Lung (tissue), 17 donors: ENCODE measurements at places on chromosomes 2 and 18.

DNA sequence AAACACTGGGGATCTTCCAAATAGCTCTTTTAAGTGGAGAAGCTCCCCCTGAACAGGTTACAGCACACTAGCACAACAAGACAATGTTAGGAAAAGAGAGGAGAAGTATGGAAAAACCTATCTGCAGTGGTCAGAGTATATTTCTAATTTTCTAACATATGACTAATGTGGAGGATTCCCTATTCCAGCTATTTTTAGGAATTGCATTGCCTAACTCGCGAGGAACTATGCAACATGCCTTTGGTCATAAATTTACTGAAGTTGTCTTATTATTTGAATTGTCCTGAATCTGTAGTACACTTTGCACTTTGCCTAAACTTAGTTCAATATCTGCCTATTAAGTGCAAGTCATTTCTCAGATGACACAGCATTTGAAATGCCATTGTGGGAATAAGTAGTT, 381.4 kb downstream of the CCDC85A start:
- H3K27me3 ChIP-seq: no peaks in the 10 kb centered on the region
- no peak overlapping the region for H3K4me3 ChIP-seq
- no peaks in the 10 kb centered on the region for H3K4me1 ChIP-seq
- no peaks in the 10 kb centered on the region for H3K36me3 ChIP-seq
- no peak for DNase-seq

GRCh38 chr2:119718501-119719260, 39.7 kb downstream of the TMEM177 start:
- no peaks in the 10 kb centered on the region for H3K4me1 ChIP-seq
- H3K4me3 ChIP-seq: no peak overlapping the region
- no peak overlapping the region for H3K27ac ChIP-seq
- no peaks in the 10 kb centered on the region for H3K27me3 ChIP-seq
- H3K36me3 ChIP-seq: no peaks in the 10 kb centered on the region

- no peaks in the 10 kb centered on the region for H3K36me3 ChIP-seq
- H3K4me3 ChIP-seq: no peak overlapping the region
- H3K27me3 ChIP-seq: no peaks in the 10 kb centered on the region
- no peaks in the 10 kb centered on the region for H3K4me1 ChIP-seq
- no peak for DNase-seq
Measured at GRCh38 chr2:71919708-71920107, 228.0 kb downstream of the CYP26B1 start.

DNA sequence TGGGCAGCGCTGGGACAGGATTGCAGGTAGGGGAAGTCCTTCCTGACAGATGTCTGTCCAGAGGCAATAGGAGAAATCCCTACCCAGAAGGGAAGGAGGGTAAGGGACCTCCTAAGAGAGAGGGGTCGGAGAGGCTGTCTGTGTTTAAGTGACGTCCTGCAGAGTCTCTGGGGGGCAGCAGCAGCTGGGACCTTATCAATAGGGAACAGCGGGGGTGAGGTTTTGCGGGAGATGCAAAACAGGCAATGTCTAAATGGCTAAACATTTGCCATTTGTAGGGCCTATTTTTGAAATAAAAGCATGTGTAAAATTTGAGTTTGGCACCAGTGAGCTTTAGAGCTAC, 108.7 kb upstream of the HS6ST1 start:
- H3K4me3 ChIP-seq: no peak overlapping the region
- no peaks in the 10 kb centered on the region for H3K36me3 ChIP-seq
- no peaks in the 10 kb centered on the region for H3K27me3 ChIP-seq
- DNase-seq: no peak

DNA sequence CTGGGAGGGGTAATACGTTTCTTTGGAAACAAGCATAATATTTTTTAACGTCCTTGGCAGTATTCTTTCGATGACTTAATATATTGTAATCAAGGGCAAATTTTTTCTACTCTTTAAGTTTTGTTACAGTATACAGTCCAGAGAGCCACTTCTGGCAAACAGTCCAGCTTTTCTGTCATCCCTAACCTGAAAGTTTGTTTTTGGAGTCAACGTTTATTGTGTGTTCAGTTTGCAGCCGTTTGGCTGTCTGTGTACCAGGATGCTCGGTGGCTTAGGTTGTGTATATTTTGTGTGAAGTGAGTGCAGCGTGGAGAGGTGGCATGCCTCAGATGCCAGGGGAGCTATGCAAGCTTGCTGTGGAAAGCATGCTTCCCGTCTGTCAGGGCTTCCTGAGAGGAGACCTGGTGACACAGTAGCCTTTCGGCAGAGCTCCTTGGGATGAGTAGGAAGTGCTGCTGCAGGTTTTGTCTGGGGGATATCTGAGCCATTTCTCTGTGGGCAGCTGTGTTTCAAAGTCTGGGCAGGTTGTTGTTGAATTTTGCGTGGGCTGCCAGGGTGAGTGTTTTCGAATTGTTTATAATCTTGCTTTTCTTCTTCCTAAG, 14.7 kb downstream of the MAP3K20 start:
- H3K36me3 ChIP-seq: peaks cover 7% of the 10 kb centered on the region
- DNase-seq: peak; percentile 27
- peak overlapping the region; percentile 79 for H3K27ac ChIP-seq
- no peaks in the 10 kb centered on the region for H3K27me3 ChIP-seq
- H3K4me1 ChIP-seq: peaks cover 18% of the 10 kb centered on the region

GRCh38 chr2:42996528-42996927, 204.1 kb upstream of the HAAO start:
- no peak for DNase-seq
- H3K27ac ChIP-seq: no peak overlapping the region
- peaks cover 8% of the 10 kb centered on the region for H3K4me1 ChIP-seq
- no peaks in the 10 kb centered on the region for H3K36me3 ChIP-seq
- no peaks in the 10 kb centered on the region for H3K27me3 ChIP-seq

DNA sequence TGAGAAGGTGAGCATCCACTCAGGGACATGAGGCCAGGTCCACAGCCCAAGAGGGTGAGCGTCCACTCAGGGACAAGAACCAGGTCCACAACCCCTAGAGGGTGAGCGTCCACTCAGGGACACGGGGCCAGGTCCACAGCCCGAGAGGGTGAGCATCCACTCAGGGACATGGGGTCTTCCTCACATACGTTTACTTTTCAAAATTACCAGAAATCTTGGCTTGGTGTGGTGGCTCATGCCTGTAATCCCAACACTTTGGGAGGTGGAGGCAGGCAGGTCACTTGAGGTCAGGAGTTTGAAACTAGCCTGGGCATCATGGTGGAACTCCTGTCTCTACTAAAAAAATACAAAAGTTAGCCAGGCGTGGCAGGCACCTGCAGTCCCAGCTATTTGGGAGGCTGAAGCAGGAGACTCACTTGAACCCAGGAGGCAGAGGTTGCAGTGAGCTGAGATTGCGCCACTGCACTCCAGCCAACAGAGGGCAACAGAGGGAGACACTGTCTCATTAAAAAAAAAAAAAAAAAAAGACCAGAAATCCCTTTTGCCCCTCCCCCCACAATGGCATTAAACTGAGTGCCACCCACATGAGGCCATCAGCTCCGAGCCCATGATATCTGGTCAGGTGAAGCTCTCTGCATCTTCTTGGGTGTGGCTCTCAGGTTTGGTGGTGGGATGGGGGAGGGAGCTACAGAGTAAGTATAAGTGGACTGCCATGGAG, 9.0 kb upstream of the MBP start:
- no peak for DNase-seq
- no peaks in the 10 kb centered on the region for H3K36me3 ChIP-seq
- no peak overlapping the region for H3K27ac ChIP-seq
- H3K4me3 ChIP-seq: no peak overlapping the region
- no peaks in the 10 kb centered on the region for H3K27me3 ChIP-seq

GRCh38 chr2:150063432-150063889, 424.0 kb downstream of the RND3 start:
- DNase-seq: no peak
- no peaks in the 10 kb centered on the region for H3K4me1 ChIP-seq
- no peak overlapping the region for H3K27ac ChIP-seq
- H3K4me3 ChIP-seq: no peak overlapping the region
- H3K36me3 ChIP-seq: no peaks in the 10 kb centered on the region
- no peaks in the 10 kb centered on the region for H3K27me3 ChIP-seq

GRCh38 chr2:109453371-109453995, 160.3 kb downstream of the SEPTIN10 start:
- no peak overlapping the region for H3K27ac ChIP-seq
- H3K27me3 ChIP-seq: no peaks in the 10 kb centered on the region
- H3K36me3 ChIP-seq: peaks cover 6% of the 10 kb centered on the region
- H3K4me3 ChIP-seq: no peak overlapping the region
- H3K4me1 ChIP-seq: peaks cover 9% of the 10 kb centered on the region
